Motor neuron (in vitro differentiated cells): ENCODE measurements at places on chromosomes 11 and 22. TPM values are rescaled to one million over a fixed set of nuclear protein-coding genes. Genes with fewer than 3 reads are reported as not detected.

STARD10 gene
- 23.6 and 26.9 TPM in 2 replicates for total RNA-seq

RIMBP3B gene
- total RNA-seq, result 0.92 and 1.0 TPM in 2 replicates

SMTNL1 gene
- total RNA-seq, result 0.96 TPM in 1 of 2 replicates, not detected in the other

DNA sequence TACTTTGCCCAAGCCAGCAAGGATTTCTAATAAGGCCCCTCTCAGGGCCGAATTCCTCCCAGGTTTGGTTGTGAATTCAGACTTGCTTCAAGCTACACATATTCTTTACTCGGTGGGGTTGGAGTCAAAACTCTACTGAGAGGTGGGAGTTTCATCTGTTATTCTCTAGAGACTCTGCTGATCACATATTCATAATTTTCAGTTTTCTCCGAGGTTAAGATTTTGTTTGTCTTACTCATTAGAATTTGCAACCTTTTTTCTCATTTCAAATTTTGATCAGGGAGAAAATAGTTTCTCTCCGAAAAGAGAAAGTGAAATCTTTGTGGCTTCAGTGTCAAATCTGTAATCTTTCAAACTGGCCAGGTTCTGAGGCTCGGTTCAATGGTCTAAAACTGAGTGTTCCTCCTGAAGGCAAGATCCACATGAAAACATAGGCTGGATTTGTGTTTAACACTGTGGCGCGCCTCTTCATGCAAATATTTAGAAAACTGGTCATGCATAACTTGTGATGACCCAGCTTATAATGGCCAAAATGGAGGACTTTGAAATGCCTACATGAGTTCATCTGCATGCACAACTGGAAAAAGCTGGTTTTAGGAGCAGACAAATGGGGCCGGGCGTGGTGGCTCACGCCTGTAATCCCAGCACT lies 21.5 kb upstream of the GSTP1 start:
- peak; percentile 82 for ATAC-seq

DNA sequence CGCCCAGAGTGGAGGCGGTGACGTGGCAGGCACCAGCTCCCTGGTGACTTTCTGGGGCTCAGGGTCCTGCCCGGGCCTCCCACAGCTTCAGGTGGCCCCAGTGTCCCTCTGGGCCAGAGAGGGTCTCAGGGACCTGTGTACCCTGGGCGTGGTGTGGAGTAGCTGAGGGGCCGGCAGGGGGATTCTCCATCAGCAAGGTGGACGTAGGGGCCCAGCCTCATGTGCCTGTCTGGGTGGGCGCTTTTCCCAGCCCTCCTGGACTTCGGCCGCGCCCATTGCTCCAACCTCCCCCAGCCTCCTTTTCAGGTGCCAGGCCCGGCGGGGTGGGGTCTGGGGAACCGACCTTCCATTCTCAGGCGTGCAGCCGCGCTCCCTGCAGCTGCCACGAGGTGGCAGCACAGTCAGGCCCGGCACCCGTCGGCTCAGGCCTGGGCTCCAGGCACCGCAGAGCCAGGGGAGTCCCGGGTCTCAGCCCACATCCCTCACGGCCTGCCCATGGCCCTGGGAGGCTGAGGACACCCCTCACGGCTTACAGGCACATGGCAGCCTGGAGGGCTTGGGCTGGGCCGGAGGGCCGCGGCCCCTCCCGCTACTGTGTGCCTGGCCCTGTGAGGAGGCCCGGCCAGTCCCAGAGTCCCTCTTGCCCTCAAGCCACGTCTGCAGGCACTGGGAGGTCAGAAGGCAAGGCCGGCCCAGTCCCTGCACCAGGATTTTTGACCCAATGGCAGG lies 19.9 kb upstream of the MUC5B start:
- ATAC-seq, result peak; percentile 88

DNA sequence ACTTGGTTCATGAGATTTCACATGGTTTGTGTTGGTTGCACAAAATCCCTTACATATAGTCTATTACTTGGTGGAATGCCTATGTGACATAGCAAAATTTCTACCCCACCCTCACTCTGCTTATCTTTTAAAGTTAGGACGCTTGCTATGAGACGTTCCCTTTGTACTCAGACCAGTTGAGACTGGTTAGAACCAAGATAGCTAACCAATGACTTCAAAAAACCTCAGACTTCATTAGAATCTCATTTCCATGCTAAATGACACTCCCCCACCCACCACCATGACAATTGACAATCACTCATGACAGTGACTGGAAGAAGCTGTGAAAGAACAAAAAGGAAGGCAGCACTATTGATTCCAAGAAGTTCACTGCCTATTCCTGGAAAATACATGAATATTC lies 313.6 kb downstream of the ETS1 start:
- no peak for ATAC-seq

DNA sequence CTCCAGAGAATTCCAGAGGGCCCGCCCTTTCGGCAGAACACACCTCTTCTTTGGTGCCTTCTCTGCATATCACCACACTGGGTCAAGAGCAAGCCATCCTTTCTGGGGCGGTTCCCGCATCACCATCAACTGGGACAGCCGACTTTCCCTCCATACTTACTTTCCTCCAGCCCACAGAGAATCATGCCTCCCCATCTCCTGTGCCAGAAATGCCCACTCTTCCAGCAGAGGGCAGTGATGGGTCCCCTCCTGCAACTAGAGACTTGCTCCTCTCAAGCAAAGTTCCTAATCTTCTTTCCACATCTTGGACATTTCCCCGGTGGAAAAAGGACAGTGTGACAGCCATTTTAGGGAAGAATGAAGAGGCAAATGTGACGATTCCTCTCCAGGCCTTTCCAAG lies 157.7 kb downstream of the C11orf91 start:
- ATAC-seq, result no peak

- peak; percentile 75 for ATAC-seq
Observed at GRCh38 chr22:46815896-46816731, 53.7 kb downstream of the TBC1D22A start.

MDK gene
- 651 and 662 TPM in 2 replicates for total RNA-seq

- no peak for ATAC-seq
Observed at GRCh38 chr11:83449338-83449913, 163.3 kb upstream of the CCDC90B start.

- no peak for ATAC-seq
Observed at GRCh38 chr11:96062134-96062533, 138.2 kb upstream of the MTMR2 start.

HBB gene
- total RNA-seq, result not detected in 2 replicates

DNA sequence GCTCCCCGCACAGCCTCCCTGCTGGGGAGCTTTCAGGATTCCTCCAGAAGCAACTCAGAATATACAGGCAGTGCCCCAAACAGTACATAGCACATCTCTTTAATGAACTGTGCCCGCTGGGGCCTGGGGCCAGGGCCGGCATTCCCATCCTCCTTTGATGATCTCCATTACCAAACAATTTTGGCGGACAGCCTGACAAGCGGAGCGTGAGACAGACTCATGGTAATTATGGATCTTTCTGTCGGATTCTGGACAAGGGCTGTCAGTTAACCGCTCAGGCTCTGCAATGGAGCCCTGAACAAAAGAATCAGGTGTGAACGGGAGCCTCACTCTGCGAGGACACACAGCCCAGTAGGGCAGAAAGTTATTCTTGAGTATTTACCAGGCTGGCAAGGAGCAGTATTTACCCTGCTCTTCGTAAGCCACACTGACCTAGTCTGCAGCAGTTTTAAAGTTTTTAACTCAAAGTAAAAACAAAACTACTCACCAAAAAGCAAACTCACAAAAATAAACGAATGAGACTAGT lies 174.0 kb downstream of the TBC1D22A start:
- ATAC-seq, result peak; percentile 72

DNA sequence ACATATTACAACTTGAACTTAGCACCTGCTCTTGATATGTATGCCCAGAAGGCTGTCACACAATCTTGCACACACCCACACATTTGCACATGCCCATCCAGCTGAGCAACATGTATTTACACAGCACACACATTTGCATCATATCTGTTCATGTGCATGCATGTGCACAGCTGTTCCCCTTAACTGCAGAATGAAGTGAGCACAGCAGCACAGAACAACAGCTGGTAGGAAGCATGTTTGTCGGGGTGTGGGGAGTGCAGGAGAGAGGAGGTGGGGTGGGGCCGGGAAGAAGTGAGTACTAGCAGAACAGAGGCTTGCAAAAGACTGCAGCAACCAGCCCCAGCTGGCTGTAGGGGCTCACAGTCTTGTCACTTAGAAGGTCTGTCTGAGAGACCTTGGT lies 296.5 kb downstream of the KIRREL3 start:
- peak; percentile 91 for ATAC-seq
